Astrocyte (in vitro differentiated cells and primary cell): ENCODE measurements at places on chromosomes 7 and 10. TPM values are rescaled to one million over a fixed set of nuclear protein-coding genes. Genes with fewer than 3 reads are reported as not detected.
A peak's percentile ranks its signal among the peaks of the same experiment; 100 is the strongest.

The KEL gene
- 0.96 TPM in 1 of 2 replicates, not detected in the other for total RNA-seq

The MACROH2A2 gene
- total RNA-seq = 25.5 and 25.6 TPM in 2 replicates

The ZPBP gene
- total RNA-seq = not detected in 2 replicates

The GRB10 gene
- total RNA-seq = 81.9 and 83.8 TPM in 2 replicates

The DIP2C gene
- total RNA-seq = 27.3 and 30.1 TPM in 2 replicates

DNA sequence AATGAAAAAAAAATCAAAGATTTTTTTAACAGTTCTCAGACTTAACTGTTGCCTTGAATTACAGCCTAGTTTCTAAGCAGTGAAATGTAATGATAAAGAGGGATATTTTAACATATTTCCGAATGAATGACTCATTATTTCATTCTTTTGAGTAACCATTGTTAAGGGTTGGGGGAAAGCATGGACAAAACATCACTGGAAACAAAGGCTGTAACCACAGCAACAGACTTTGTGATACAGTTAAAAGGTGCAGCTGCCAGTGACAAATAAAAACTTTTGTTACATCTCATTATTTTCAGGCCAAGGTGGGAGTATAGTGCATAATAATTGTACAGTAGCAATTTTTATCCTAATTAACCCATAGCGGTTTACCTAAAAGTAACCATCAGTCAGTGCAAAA is 172.6 kb downstream of the LRRTM3 start:
- H3K4me1 ChIP-seq = no peaks in the 10 kb centered on the region
- H3K27ac ChIP-seq = no peak overlapping the region
- peak; percentile 20 for DNase-seq

- no peaks in the 10 kb centered on the region for H3K36me3 ChIP-seq
- no peaks in the 10 kb centered on the region for H3K27me3 ChIP-seq
- no peak overlapping the region for H3K27ac ChIP-seq
- H3K4me3 ChIP-seq = no peak overlapping the region
- no peak for DNase-seq
- no peaks in the 10 kb centered on the region for H3K4me1 ChIP-seq
Measured at GRCh38 chr7:98192781-98193457, 18.3 kb upstream of the BHLHA15 start.

- no peaks in the 10 kb centered on the region for H3K27me3 ChIP-seq
- H3K36me3 ChIP-seq = no peaks in the 10 kb centered on the region
- no peak overlapping the region for H3K4me3 ChIP-seq
- peaks cover 60% of the 10 kb centered on the region for H3K4me1 ChIP-seq
- H3K27ac ChIP-seq = peak overlapping the region; percentile 58
- DNase-seq = peak; percentile 68
Measured at GRCh38 chr10:122850705-122851640, 5.3 kb upstream of the CUZD1 start.
